ENCODE measurements at places on chromosomes 1 and 21.
A peak's percentile ranks its signal among the peaks of the same experiment; 100 is the strongest.

- DNase-seq, result peak; percentile 65
- H3K4me1 ChIP-seq, result peaks cover 7% of the 10 kb centered on the region
- peaks cover 28% of the 10 kb centered on the region for H3K36me3 ChIP-seq
- H3K27ac ChIP-seq, result no peak overlapping the region
- H3K4me3 ChIP-seq, result no peak overlapping the region
- no peaks in the 10 kb centered on the region for H3K27me3 ChIP-seq
These were observed 7.9 kb downstream of the THBS3 start for GRCh38 chr1:155199792-155200191.

GRCh38 chr21:42347601-42348327 is 3.0 kb downstream of the TFF2 start:
- DNase-seq, result no peak
- no peaks in the 10 kb centered on the region for H3K36me3 ChIP-seq
- H3K27ac ChIP-seq, result no peak overlapping the region
- no peaks in the 10 kb centered on the region for H3K4me1 ChIP-seq

- peak; percentile 86 for DNase-seq
- peaks cover 6% of the 10 kb centered on the region for H3K36me3 ChIP-seq
- H3K4me3 ChIP-seq, result peak overlapping the region; percentile 31
- H3K27ac ChIP-seq, result peak overlapping the region; percentile 91
These were observed 18.6 kb upstream of the SLC6A9 start for GRCh38 chr1:44049839-44050238.

GRCh38 chr1:173580658-173581057 is 22.2 kb downstream of the SLC9C2 start:
- DNase-seq, result no peak
- H3K4me3 ChIP-seq, result no peak overlapping the region
- peaks cover 5% of the 10 kb centered on the region for H3K27me3 ChIP-seq

DNA sequence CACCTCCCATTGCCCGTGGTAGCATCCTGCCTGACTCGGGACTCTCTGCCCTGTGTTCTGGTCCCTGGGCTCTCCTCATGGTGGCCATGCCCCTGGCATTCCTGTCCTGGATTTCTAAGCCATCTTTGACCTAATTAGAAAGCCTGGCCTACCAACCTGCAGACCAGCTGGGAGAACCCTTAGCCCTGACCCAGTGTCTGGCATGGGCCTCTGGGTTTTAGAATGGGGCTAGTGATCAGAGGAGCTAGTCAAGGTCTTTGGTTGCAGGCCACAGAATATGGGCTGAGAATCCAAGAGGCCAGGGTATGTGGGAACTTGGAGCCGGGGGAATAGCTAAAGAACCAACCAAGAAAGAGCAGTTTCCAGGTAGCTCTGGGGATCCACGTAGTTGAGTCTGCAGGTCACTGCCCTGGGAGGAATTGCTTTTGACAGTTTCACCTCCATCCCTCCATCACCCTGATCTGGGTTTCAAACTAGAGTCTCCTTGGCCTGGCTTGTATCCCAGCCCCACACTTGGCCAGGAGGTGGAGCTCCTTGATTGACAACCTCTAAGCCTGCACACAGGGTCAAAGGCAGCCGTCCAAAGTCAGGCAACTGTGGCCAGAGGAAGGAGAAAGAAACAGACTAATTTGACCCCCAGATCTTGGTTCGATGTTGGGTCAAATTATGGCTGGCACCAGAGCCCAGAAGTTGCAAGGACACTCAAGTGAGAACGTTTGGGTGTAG is 54.7 kb upstream of the ABCG1 start:
- H3K27ac ChIP-seq, result no peak overlapping the region
- no peaks in the 10 kb centered on the region for H3K27me3 ChIP-seq
- no peak for DNase-seq
- H3K36me3 ChIP-seq, result no peaks in the 10 kb centered on the region
- H3K4me1 ChIP-seq, result no peaks in the 10 kb centered on the region

DNA sequence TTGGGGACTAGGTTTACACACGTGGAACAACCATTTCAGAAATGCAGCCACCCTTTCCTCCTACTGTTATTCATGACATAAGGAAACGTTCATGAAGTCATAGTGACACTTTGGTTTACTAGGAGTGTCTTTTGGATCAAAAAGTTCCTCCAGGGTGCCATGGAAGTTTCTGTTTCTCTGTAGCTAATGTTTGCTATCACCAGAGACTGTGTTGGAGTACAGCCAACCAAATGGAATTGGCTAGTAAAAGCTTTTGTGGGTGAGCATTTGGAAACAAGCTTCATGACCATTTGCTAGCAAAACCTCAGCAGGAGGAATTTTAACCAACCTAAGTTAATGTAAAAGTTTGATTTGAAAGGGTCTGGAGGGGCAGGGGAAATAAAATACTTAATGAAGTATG is 43.9 kb upstream of the ADGRL2 start:
- DNase-seq, result no peak
- H3K4me1 ChIP-seq, result peaks cover 6% of the 10 kb centered on the region
- no peak overlapping the region for H3K27ac ChIP-seq
- no peaks in the 10 kb centered on the region for H3K36me3 ChIP-seq
- no peaks in the 10 kb centered on the region for H3K27me3 ChIP-seq

DNA sequence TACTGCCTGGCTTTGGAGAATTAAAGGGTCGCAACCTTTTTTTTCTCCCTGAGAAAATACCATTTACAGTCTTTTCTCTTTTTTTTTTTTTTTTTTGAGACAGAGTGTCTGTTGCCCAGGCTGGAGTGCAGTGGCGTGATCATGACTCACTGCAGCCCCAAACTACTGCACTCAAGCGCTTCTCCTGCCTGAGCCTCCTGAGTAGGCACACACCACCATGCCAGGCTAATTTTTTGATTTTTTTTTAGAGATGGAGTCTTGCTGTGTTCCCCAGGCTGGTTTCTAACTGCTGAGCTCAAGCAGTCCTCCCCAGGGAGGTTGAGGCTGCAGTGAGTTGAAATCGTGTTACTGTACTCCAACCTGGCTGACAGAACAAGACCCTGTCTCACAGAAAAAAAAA is 24.6 kb downstream of the UBE4B start:
- no peak overlapping the region for H3K4me3 ChIP-seq
- peaks cover 20% of the 10 kb centered on the region for H3K4me1 ChIP-seq
- H3K36me3 ChIP-seq, result no peaks in the 10 kb centered on the region
- DNase-seq, result no peak
- peak overlapping the region; percentile 74 for H3K27ac ChIP-seq

DNA sequence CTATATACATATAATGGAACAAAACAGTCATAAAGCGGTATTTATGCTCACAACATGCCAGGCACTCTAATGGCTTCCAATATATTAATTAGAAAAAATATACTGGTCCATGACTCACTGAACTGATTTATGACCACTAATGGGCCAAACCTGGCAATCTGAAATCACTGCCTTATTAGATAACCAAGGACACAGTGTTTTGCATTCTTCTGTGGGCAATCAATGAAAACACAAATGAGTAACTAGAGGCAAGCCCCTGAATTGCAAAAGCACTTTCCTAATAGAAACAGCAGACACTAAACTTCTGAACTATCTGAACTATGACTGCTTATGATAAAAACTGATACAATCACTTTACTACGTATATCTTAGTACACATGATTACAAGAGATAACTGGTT is 3.5 kb downstream of the GCLM start:
- H3K4me3 ChIP-seq, result no peak overlapping the region
- H3K27me3 ChIP-seq, result no peaks in the 10 kb centered on the region
- H3K4me1 ChIP-seq, result peaks cover 24% of the 10 kb centered on the region
- peak overlapping the region; percentile 3 for H3K27ac ChIP-seq

DNA sequence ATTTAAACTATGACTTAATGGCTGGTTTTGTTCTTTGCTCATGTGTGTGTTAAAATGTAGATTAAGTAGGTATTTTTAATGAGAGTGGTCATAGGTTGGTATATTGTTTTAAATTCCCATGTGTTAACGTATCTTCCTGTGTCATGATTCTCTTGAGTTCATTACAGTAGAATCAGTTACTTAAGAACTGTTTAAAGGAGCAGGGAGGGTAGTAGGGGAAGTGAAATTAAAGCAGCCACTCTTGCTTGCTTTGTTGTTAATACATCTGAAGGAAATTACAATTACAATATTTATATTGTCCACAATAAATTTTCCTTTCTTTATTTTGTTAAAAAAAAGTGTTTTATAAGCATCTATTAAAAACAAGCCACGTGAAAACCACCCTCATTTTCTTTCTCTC is 119.2 kb upstream of the KIAA1614 start:
- no peak overlapping the region for H3K27ac ChIP-seq
- DNase-seq, result peak; percentile 15
- no peaks in the 10 kb centered on the region for H3K36me3 ChIP-seq
- no peaks in the 10 kb centered on the region for H3K27me3 ChIP-seq
- no peak overlapping the region for H3K4me3 ChIP-seq

DNA sequence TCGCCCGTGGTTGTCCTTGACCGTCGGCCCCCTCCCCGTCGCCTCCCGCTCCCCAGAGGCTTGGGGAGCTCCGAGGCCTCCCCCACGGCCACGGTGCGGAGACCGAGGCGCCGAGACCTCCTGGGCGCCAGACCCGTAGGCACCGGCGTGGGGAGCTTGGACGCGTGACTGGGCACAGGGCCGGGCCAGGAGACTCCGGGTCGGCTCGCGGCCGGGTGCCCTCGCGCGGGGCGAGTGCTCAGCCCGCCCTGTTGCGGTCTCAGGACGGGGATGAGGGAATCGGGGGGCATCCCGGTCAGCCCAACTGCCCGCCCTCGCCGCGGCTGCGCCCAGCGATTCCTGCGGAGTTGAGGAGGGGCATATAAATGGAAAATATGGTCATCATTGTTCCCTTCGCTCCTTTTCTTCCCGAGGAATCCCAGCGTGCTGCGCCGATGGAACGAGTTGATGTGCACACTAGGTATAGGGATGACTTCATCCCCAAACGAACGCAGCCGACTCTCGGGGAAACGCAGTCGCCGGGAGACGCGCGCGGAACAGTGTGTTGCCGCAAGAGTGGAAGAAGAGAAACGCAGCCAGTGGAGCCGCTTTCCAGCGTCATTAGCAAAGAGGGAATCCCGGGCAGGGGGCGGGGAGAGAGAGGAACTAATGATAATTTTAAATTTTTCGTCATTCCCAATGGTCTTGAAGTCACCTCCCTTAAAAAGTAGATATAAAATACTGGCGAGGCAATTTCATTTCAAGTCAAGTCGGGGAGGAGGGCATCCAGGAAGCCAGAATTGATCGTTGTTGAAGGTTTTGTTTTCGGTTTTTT is 747 bp upstream of the ENAH start:
- peak overlapping the region; percentile 95 for H3K4me3 ChIP-seq
- H3K27ac ChIP-seq, result peak overlapping the region; percentile 90

GRCh38 chr1:218171302-218171893 is 113.7 kb upstream of the RRP15 start:
- H3K4me1 ChIP-seq, result no peaks in the 10 kb centered on the region
- no peak overlapping the region for H3K4me3 ChIP-seq
- no peaks in the 10 kb centered on the region for H3K36me3 ChIP-seq
- H3K27me3 ChIP-seq, result peaks cover 30% of the 10 kb centered on the region
- no peak overlapping the region for H3K27ac ChIP-seq

- H3K27me3 ChIP-seq, result no peaks in the 10 kb centered on the region
- peaks cover 43% of the 10 kb centered on the region for H3K36me3 ChIP-seq
- H3K4me1 ChIP-seq, result peaks cover 16% of the 10 kb centered on the region
- peak; percentile 96 for DNase-seq
These were observed at the start of gene HAX1 for GRCh38 chr1:154272217-154272998. HAX1 (plus strand) TSS chr1:154272629; CDS start chr1:154272724, 95 bp downstream.

DNA sequence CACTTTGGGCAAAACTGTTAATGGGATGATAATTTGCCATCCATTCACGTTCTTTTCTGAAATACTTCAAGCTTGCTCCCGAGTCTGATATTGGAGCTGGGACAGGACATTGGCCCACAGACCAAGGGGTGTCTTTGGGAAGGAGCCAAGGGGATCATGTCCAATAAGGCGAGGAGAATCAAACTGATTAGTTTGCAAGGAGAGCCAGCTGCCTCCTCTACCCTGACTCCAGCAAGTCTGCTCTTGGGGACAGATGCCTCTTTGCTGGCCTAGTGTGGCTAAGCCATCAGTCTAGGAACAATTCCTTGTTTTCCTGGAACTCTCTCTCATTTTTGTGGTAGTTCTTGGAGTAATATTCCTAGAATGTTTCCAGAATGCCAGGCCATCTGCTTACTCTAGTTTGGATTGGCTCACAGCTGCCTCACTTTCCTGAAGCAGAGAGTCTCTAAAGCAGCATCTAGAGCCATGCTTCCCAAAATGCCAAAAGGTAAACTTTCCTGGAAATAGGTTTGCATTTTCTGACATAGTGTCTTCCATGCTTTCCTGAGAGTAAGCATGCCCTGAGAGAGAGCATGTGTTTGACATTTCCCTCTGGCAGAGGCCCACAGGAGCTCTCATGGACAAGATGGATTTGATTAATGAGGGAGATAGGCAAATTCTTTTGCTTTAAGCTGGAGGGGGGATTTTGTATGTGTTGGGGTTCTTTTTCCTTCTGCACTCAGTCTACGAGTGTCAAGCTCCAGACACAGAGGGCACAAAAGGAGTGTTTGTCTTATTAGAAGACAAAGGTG is 145.6 kb downstream of the GDAP2 start:
- H3K36me3 ChIP-seq, result no peaks in the 10 kb centered on the region
- H3K27ac ChIP-seq, result no peak overlapping the region
- no peak overlapping the region for H3K4me3 ChIP-seq
- no peaks in the 10 kb centered on the region for H3K4me1 ChIP-seq
- H3K27me3 ChIP-seq, result no peaks in the 10 kb centered on the region

DNA sequence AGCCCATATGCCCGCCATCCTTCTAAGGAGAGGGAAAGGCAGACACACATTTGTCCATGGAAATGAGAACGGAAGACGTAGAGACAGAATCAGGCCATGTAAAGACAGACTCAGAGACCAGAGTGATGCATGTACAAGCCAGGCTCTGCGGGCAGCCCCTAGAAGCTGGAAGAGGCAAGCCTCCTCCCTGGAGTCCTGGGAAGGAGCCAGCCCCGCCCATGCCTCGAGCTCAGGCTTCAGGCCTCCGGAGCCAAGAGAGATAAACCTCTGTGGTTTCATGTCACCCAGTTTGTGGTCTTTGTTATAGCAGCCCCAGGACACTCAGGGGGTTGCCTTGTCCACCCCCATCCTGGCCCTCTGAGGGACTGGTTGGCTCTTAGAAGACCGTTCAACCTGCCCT is 11.6 kb downstream of the PDE9A start:
- H3K4me3 ChIP-seq, result no peak overlapping the region
- H3K27ac ChIP-seq, result no peak overlapping the region
- H3K36me3 ChIP-seq, result no peaks in the 10 kb centered on the region

Measured in osteoblast (primary cell).